Fibroblast of skin of left quadriceps (primary cell): ENCODE measurements at places on chromosomes 4 and X.
A peak's percentile ranks its signal among the peaks of the same experiment; 100 is the strongest.

- DNase-seq: no peak
Observed at GRCh38 chr4:161320377-161320776, 843.4 kb downstream of the FSTL5 start.

GRCh38 chr4:126772662-126773061, 860.1 kb upstream of the INTU start:
- no peak for DNase-seq

DNA sequence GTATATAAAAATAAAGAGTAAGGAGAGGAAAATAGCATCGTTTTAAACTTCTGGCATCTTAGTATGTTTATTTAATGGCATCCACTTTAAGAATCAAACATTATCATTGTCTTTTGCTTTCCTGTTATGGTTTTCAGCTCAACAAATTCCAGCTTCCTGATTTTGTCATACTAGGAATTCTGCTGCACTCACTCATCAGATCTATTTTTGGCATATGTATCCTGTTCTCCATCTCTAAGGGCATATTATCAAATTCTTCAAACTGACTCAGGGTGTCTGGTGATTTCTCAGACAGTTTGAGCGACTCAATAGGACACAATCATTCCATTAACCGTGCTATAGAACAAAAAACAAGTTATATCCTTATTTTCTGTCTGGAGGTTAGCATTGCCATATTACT, 248.5 kb upstream of the DIAPH2 start:
- peak; percentile 46 for DNase-seq

- DNase-seq: no peak
Observed at GRCh38 chr4:158036998-158037397, 135.8 kb downstream of the GASK1B start.

DNA sequence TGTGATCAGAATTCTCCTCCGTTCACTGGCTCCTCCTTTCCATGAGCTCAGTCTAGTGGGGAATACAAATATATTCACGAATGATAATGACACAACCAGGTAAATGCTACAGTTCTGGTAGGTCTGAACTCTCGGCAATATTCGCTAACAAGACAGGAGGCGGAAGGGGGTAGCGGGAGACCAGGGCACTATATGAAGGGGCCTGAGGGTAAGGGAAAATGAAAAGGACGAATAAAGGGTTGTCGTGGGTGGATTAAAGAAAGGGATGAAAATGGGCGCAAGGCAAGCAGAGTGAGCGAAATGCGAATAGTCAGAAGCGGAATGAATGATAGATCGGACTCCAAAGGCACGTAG, 743 bp downstream of the NKAP start:
- no peak for DNase-seq

DNA sequence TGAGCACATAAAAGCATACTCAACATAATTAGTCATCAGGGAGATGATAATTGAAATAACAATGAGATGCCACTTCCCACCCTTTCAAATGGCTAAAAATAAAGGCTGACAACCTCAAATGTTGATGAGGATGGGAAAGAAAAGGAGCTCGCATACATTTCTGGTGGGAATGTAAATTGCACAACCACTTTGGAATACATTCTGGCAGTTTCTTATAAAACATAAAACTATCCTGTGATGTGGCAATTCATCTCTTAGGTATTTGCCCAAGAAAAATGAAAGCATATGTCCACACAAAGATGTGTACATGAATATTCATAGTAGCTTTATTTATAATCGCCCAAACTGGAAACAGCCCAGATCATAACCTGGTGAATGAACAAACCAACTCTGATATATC, 687 bp upstream of the ZNF275 start:
- peak; percentile 59 for DNase-seq
